ENCODE measurements at places on chromosomes 3 and 15. TPM values are rescaled to one million over a fixed set of nuclear protein-coding genes. Genes with fewer than 3 reads are reported as not detected.
A peak's percentile ranks its signal among the peaks of the same experiment; 100 is the strongest.

- DNase-seq: no peak
Measured at GRCh38 chr15:98401029-98401428, 247.3 kb upstream of the IGF1R start.

DNA sequence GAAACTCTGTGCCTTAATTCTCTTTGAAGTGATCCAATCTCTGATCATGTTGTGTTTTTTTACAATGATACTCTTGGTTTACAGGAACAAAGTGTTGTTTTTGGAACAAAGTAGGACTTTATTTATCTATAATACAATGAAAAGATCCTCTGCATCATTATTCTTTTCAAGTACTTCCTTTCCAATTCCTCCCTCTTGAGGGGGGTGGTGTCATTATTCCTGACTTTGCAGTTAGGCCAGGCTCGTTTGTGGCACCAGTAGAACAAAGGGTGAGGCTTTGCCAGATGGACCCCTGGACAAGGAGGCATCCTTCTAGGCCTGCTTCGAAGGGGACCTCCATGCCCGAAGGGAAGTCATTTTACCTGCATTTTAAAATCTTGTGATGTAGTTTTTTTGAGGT, 41.7 kb upstream of the ZBTB38 start:
- DNase-seq: no peak

DNA sequence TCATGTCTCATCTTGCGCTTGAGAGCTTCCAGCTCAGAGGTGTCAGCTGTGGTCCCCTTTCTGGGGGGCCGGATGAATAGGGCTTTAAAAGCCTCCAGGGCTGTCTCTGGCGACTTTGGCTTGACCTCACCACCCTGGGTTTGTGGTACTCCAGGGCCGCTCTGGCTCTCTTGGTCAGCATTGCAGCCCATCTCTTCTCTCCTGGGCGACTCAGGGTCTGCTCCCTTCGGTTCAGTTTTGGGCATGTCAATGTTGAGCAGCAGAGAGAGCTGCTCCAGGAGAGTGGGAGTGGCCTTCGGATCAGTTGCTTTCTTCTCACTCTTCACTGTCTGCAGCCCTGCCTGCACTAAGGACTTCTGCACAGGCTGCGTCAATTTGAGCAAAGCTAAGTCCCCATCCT, 127.9 kb downstream of the FMN1 start:
- DNase-seq: no peak

DNA sequence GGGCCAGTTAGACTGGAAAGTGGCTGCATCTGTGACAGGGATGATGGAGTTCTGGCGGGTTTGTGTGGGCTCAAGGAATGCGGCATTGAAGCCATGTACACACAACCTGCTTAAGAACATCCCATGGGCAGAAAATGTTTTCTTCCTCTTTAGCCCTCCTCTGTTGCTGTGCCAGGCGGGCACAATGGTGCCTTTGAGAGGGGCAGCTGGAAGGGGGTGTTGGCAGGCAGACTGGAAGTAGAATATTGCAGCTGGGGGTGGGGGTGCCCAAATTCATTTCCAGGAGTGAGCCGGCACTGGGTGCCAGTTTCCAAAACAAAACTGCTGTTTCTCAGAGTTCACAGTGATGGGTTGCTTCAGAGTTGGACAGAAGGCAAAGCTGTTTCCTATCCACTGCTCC, 91.8 kb upstream of the ETV5 start:
- no peak for DNase-seq

DNA sequence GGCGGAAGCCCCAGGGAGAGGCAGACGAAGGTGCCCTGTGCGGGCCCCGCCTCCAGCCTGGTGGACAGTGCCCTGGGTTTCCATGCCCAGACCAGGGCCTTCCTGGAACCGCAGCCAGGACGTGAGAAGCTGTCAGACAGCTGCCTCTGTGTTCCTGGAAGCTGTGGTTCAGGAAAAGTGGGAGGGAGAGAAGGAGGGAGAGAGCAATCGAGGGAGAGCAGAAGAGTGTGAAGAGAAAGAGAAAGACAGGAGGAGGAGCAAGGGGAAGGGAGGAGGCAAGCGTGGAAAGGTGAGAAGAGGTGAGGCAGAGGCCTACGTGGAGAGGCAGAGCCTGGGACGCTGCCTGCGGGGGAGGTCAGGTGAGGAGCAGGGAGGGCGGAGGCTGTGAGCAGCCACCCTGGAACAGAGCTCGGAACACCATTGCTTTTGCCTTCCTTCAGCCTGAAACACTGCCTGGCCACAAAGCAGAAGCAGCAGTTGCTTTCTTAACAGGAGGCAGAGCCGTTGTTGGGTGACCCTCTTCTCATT, 18.6 kb downstream of the ZDHHC19 start:
- no peak for DNase-seq

DNA sequence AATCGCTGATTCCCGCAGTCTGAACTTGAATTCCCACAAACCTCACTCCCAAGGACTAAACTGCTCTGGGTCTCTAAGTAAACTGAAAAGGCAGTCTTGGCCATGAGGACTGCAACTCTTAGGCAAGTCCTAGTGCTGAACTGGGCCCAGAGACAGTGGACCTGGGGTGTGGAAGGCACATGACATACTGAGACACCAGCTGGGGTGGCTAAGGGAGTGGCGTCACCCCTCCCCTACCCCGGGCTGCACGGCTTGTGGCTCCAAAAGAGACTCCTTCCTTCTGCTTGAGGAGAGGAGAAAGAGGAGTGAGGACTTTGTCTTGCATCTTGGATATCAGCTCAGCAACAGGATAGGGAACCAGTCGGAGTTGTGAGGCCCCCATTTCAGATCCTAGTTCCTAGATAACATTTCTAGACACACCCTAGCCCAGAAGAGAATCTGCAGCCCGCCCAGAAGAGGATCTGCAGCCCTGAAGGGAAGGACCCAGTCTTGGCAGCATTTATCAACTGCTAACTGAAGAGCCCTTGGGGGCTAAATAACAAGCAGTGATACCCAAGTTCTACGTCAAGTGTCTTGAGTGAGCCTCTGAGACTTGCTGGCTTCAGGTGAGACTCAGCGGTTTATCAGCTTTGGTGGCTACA, 110.7 kb upstream of the C3orf80 start:
- no peak for DNase-seq

DNA sequence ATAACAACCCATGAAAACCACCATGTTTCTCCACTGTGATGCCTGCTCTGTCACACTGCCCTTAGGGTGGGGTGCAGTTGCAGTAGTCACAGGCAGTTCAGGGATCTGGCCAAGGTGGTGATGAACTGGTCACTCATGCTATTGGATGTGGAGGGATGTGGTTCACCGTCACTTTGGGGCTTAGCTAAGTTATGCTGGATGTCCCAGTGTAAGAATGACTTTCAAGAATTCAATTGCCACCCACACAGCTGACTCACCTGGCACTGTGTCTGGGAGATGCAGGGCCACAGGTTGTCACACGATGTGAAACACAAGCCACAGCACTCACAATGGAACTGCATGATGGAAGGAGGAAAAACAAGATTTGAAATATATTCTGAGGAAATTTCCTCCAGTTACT, 146.1 kb upstream of the CTNNB1 start:
- no peak for DNase-seq

DNA sequence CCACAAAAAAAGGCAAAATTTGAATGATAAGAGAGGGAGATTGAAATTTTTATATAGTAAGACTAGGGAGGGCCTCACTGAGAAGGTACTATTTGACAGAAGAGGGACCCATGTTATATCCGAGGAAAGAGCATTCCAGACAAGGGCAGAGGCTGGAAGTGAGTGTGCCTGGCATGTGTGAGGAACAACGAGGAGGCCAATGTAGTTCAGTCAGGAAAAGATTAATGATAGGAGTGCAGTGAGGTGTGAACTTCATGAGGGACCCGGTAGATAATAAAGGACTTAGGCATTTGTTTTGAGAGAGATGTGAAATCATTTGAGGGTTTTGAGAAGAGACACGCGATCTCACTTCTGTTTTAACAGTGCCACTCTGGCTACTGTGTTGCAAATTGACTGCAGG, 36.3 kb downstream of the ASTE1 start:
- no peak for DNase-seq

DNA sequence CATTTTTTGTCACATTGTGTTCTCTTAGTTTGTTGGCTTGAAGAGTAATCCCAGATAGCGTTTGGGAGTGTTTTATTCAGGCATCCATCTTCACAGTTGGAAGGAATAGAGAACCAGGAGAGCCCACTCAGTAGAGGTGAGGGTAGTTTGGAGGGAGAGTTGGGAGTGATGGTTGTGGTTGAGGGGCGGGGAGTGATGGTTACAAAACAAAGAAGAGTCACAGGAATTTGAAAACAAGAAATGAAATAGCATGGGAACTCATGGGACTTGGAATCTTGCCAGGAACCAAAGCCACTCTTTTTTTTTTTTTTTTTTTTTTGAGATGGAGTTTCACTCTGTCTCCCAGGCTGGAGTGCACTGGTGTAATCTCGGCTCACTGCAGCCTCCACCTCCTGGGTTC, 36.3 kb downstream of the DUT start:
- DNase-seq: no peak

- DNase-seq: no peak
Measured at GRCh38 chr15:88663141-88663621, 24.4 kb downstream of the ISG20 start.

GRCh38 chr3:63934041-63934866, 22.1 kb upstream of the SCAANT1 start:
- DNase-seq: peak; percentile 49

GRCh38 chr15:73712107-73712506, 27.9 kb downstream of the CD276 start:
- DNase-seq: no peak

GRCh38 chr15:32763295-32763694, 45.5 kb downstream of the GREM1 start:
- no peak for DNase-seq

DNA sequence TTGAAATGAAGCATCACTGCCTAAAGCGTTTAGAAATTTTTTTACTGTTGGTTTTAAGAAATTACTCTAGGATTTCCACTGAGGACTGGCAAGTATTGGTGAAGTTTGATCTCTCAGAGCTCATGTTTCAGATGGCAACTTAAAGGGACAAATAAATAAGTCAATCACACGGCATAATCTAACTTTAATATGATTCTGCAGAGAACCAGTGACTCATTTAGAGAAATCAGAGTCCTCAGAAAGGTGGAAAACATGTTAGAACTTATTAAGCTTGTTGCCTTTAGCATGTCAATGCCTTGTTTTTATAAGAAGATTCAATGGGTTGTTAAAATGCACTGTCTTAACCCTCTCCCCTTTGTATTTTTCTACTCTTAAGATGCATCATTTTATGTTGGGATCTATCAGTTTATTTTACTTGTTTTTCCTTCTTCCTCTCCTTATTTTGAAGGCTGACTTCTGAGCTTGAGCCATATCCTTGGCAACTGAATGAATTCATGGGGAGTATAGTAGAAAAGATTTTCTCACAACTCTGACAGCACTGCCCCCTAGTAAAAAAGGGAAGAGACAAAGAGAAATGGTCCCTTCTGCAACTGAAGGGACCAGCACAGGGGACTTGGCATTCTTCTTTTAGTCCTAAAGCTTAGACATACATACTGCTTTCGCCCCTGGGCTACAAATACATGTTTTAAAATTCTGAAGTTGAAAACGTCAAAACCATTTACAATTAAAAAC, 431.2 kb downstream of the LPP start:
- DNase-seq: no peak

DNA sequence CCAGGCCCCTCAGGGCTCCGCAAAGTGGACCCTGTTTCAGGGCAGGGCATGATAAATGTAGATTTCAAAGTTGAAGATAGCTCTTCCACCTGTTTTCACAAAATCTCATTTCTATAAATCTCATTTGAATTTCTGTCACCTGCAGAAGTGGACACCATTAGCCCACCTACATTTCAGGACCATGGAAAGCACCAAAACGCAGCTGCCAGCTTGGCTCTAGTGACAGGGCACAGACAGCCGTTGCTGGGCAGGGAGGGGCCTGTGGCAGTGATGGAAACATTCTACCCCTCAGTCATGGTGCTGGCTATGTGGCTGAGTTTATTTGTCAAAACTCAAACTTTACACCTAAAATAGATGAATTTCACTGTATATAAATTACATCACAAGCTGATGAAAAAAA, 40.4 kb downstream of the PRR23E start:
- DNase-seq: no peak

ACAD11 gene
- total RNA-seq: 9.5 TPM

C3orf70 gene
- total RNA-seq: 0.07 TPM

ST8SIA2 gene
- not detected for total RNA-seq

ARGFX gene
- total RNA-seq: not detected

MST1R gene
- total RNA-seq: 1.2 TPM

CXCR6 gene
- 5.8 TPM for total RNA-seq

MESP1 gene
- 5.6 TPM for total RNA-seq

ZBED2 gene
- 551 TPM for total RNA-seq
